ENCODE measurements at places on chromosomes 5 and 9.

GRCh38 chr5:127754706-127755105 is 51.5 kb downstream of the CCDC192 start:
- no peak for DNase-seq

GRCh38 chr9:15142878-15143534 is 164.0 kb downstream of the TTC39B start:
- DNase-seq: no peak

- DNase-seq: no peak
Measured at GRCh38 chr5:181047921-181048320, 7.9 kb downstream of the BTNL9 start.

- DNase-seq: no peak
Measured at GRCh38 chr5:152534641-152535040, 129.6 kb upstream of the NMUR2 start.

- DNase-seq: no peak
Measured at GRCh38 chr5:66969963-66970362, 226.6 kb downstream of the CD180 start.

- no peak for DNase-seq
Measured at GRCh38 chr5:161286066-161286655, 260.4 kb downstream of the GABRB2 start.

- peak; percentile 54 for DNase-seq
Measured at GRCh38 chr9:38620483-38621433, at the start of gene ANKRD18A. ANKRD18A (minus strand) TSS chr9:38620596; CDS start chr9:38620285, 311 bp downstream.

DNA sequence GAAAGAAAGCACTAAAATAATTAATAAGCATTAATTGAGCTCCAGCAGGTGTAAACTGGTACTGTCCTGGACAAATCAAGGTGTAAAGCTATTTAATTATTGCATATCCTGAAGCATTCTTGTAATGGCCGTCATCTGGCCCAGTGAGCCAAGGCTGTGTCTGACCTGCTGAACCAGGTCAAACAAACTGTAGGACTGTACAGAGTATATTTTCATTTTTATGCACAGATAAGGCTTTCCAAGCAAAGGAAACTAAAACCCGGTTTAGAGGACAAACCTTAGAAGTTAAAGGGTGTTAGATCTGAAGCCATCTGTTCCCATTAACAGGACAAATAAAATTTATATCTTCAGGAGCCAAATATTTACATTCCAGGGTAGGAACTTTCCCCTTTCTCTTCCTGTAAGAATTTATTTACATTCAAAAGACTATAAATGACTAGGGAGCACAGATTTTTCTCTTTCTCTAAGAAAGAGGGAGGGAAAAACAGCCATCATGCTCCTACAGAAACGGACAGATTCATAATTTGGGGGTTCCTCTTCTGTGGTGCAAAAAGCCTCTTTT is 69.8 kb downstream of the ESM1 start:
- no peak for DNase-seq

- DNase-seq: peak; percentile 51
Measured at GRCh38 chr9:36074870-36075532, 38.3 kb downstream of the RECK start.

DNA sequence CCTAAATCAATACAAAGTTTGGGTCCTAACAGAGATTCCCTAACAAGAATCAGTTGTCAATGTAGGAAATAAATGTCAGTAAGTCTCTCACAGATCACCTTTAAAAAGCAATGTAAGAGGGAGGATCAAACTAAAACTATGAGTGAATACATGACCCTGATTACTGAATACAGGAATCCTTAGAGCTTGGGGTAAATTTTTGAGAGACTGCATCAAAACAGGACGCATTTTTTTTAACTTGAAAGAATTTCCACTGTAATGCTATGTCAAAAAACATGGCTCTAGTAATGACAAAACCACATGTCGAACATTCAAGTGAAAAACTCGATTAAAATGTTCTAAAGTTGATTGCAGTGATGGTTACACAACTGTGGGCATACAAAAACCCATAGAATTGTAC is 21.9 kb downstream of the ZDHHC21 start:
- DNase-seq: no peak

GRCh38 chr9:27468462-27469110 is 55.5 kb upstream of the IFNK start:
- no peak for DNase-seq

DNA sequence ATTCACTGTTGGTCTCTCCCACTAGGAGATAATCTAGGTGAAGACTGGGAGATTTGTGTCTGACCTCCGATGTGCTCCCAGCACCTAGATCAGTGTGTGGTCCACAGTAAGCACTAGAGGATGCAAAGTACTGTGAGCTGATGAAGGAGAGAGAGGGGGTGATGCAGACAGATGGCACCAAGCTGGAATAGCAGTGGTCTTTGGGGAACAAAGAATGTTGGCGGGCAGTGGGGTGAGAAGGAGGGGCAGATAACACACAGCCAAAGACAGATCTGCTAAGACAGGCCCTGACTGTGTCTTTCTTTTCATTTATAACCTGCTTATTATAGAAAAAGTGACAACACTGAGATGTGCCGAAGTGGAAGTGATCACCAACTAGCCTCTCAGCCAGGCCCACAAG is 37.5 kb downstream of the ERGIC1 start:
- no peak for DNase-seq

DNA sequence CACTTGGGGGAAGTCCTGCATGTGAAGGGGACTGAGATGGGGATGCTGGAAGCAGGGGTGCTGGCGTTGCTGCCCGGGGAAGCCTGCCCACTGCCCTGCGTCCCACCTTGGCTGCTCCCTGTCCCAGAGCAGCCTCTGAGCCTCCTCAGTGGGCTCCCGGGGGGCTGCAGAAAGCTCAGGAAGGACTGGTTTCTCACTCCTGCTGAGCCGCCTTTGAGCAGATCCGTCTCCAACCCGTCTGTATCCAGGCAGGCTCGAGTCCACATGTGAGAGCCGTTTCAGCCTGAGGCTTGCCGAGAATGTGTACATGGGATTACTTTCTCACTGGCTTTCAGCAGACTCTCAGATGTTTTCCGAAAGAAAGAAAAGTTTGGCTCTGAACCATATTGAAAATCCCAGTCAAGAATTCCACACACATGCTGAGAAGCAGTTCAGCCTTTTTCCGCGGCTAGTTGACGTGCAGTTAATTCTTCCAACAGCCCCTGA is 95.3 kb upstream of the COL5A1 start:
- DNase-seq: peak; percentile 55

GRCh38 chr5:125595095-125595494 is 828.1 kb upstream of the GRAMD2B start:
- no peak for DNase-seq

GRCh38 chr5:51882647-51883046 is 499.4 kb downstream of the ISL1 start:
- no peak for DNase-seq

DNA sequence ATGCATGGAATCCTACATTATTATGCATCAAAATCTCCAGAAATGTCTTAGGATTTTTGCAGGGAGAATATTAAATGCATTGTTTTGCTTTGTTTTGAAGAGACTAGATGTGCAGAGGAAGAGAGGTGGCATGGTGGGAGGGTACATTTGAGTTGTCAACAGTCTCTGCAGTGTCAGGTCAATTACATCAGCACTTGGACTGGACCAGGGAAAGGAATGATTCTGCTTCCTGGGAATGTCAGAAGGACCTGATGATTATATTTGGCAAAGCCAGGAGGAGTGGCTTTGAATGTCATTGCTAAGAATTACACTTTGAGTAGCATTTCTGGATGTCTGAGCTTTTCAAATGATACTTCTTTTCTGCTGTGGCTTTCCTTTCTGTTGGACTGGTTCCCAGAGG is 17.5 kb upstream of the TMEFF1 start:
- no peak for DNase-seq

GRCh38 chr5:109404428-109404960 is 5.3 kb downstream of the PJA2 start:
- DNase-seq: no peak

DNA sequence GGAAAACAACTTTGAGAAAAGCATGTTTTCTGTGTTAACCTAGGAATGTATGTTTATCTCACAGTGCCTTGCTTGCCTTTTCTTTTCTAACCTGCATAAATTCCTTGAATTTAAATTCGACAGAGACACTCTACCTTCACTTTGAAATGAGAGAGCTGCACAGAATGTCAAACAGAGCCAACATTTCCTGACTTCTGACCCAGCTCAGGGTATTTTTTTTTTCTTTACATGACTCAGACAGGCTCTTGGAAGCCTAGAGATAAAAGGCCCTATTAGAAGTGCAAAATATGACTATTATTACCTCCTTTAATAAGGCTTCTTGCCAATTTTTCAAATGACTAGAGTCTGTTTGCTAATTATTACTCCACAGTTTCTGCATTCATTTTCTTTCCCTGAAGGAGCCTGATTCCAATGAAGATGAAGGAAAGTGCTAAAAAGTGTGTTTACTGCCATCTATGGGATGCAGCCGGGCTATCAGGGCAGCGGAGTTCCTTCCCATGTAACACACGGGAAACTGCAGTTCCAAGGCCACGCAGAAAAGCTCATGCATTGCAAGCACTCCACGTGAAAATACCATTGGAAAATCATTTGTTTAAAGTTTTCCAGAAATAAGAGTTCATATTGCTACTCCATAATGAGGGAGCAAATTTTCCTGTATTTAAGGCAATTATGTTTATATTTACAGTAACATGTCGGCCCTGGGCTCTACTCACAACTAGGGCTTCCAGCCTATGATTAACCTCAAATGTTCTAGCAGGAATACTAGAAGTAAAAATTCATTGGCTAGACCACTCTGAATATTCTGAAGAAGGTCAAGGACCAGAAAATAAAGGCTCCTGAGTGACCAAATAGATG is 485.6 kb downstream of the ZSWIM6 start:
- DNase-seq: peak; percentile 62

DNA sequence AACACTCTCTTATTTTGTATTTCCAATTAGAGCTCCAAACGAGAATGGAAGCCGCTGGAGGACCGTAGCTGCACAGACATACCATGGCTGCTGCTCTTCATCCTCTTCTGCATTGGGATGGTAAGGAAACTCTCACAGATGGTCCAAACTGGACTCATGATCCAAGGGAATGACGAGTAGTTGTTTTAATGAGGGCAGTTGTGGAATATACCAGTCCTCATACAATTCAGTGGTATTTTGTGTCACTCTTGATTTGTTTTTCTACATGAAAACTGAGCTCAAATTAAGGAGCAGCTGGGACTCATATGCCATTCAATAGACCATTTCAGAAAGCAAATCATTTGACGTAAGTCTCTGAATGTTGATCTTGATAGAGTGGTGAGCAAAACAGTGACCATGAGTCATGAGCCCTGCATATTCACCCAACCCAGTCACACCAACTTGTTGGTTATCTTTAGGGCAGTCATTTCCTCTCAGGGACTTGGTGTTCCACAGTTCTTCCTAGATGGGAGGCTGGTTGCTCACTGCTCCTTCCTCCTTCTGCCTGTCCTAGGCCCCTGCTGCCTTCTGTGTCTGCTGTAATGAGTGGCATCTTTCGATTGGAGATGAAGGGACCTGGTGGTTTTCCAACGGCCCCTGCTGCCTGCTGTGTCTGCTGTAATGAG is 54.9 kb downstream of the SLC44A1 start:
- no peak for DNase-seq

DNA sequence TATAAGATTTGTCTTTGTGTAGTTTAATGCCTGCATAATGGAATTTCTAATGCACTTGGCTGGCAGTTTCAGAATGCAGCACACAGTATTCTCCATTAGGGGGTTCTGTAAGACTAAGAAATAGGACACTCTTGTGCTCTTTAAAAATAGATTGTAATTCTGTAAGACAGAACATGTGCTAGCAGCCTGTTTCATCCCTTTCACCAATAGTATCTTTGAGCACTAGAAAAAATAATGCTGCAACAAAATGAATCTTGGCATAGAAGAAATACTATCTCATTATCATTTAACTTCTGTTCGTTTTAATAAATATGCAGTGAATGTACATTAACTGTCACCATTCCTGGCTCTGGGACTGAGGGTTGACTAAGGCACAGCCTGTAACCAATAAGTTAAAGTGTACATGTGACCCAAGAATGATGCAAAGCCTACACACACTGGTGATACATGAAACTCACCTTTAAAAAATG is 23.8 kb upstream of the ZNF622 start:
- DNase-seq: no peak

- DNase-seq: no peak
Measured at GRCh38 chr9:5549658-5550650, 39.6 kb downstream of the PDCD1LG2 start.

DNA sequence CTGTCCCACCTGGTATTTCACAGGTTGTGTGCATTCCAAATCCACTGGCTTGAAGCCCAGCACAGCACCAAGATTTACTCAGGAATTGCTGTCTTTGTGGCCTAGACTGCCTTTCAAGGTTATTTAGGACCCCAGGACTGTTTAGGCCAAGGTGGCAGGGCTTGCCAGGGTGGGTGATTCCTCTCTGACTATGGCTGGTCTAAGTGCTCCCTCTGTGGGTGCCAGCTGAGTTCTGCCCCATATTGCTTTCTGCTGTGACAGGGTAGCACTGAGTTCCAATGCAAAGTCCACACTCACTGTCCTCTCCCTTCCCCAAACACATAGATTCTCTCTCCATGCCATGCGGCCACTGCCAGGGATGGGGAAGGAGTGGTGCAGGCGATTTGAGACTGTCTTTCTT is 318.2 kb downstream of the EFNA5 start:
- no peak for DNase-seq

DNA sequence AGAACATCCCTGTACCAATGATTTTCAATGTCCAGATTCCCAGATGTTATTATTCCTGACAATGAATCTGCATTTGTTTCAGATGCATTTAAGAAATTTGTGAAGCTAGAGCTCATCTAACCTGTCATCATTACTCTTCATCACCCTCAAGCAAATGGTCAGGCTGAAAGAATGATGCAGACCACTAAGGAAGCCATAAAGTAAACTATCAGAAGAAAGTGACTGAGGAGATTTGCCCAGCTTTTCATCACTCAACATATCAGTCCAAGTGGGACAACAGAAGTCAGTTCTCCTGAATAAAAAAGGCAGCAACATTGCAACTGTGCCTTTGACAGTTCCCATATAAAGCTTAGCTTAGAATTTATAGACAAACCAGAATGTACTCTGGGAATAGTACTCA is 419.9 kb downstream of the PDE4D start:
- no peak for DNase-seq

GRCh38 chr5:80116000-80116399 is 80.9 kb downstream of the THBS4 start:
- no peak for DNase-seq

DNA sequence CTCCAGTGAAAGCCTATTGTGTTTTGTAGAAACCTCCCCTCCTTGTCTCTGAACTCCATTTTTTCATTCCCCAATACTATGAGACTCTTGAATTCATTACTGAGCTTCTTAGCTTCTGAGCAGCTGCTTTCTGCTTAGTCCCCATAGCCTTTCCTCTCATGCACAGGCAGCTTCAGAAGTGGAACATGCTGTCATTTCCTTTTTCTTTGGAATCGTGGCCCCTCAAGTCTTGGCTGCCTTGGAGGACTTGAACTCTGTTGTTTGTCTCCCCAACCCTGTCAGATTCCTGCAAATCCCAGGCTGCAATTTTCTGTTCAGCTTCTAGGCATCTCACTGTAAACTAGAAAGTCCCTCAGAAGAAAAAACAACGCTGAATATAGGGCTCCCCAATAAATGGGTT is 268.5 kb downstream of the ARRDC3 start:
- no peak for DNase-seq

- no peak for DNase-seq
Measured at GRCh38 chr5:94505327-94506068, 112.9 kb downstream of the KIAA0825 start.

Measured in urinary bladder (tissue), 4 donors.